ENCODE measurements at places on chromosomes 7 and 10.

- no peak for DNase-seq
These were observed 89.6 kb upstream of the HGF start for GRCh38 chr7:81859433-81859832.

GRCh38 chr10:5360318-5360915, 4.3 kb upstream of the UCN3 start:
- DNase-seq: no peak

DNA sequence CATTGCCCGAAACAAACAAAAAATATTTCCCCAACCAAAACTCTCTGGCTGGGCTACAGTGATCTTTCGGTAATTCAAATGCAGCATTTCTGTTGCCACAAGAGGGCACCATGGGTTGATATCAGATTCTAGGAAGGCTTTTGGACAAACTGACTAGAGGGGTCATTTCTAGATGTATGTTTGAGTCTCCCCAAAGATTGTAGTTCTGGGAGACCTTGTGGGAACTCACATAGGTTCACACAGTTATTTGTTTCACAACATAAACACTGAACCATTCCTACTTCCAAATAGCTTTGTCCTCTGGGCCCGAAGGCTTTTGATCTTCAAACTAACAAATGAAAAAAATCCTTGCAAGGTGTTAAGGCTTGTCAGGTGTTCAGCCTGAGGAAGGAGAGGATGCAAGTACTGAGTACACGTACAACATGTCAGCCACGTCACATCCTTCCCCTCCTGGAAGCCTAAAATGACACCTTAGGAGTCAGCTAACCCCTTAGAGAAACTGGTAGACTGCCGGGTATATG, 37.0 kb upstream of the IL15RA start:
- peak; percentile 71 for DNase-seq

- no peak for DNase-seq
These were observed 972.0 kb upstream of the CELF2 start for GRCh38 chr10:10045765-10046028.

DNA sequence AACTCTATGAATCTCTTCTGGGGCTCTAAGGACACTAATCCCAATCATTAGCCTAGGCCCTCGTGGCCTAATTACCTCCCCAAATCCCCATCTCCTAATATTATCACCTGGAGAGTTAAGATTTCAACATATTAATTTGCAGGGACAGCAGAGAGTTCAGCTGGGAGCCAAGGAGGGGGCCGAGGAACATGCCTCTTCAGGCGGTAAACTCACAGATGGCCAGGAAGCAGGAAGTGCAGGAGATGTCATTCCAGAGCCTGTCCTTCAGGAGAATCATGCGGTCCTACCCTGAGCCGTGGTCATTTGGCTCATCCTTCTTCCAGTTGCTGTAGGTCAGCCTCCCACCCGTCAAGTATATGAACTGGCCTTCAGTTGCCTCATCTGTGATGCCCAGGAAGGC, 21.9 kb upstream of the SFTPA2 start:
- no peak for DNase-seq

- peak; percentile 66 for DNase-seq
These were observed 456.2 kb downstream of the REEP3 start for GRCh38 chr10:63977329-63977923.

GRCh38 chr7:158444501-158445420, 142.9 kb downstream of the PTPRN2 start:
- no peak for DNase-seq

DNA sequence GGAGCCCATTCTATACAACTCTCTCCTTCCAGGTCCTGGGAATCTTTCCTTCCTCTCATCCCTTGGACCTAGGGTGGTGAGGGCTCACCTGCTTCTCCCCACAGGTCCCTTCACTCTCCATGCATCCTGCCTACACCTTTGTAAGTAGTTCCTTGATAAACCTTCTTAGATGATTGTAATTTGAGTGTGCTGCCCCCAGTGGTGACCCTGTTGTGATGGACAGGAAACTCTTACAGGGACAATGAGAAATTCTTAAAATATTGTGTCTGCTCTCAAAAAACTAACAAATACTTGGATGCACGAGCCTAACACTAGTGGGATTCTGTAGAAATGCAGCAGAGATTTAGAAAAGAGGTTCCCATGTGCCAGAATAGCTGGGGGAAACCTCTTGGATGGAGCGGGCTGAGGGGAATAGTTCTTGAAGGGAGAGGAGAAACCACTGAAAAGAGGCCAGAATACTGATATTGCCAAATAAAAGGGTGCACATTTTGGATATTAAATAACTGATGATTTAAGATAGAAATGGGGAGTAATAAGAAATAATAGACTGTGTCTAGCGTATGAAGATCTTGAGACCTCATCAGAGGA, 6.7 kb upstream of the PAXIP1 start:
- peak; percentile 55 for DNase-seq

GRCh38 chr10:86673827-86674581, 5.7 kb downstream of the LDB3 start:
- no peak for DNase-seq

DNA sequence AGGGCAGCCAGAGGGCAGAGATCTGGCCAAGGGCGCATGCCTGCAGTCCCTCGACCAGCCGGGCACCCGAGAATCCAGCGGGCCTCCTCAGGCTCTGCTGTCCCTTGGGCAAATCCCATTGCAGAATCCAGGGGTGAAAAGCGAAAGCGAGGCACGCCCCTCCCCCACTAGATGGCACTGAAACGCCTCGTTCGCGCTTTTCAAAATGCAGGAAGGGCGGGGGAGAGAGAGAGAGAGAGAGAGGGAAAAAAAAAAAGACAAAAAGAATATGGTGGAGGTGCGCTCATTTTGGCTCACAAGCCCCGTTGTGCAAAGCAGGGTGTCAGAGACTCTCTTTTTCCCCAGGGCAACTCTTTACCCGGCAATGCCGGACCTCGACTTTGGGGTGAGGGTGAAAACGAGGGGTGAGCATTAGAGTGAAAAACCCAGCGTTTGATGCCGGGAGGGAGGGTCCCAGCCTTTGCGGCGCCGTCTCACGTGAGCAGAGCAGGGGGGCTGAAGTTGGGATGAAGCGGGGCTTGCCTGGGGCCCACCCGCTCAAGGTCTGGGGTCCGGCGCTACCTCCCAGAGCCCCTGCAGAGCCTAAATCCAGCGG, 2.5 kb upstream of the TMEM178B start:
- DNase-seq: no peak

GRCh38 chr7:143379611-143380259, 1.4 kb upstream of the ZYX start:
- peak; percentile 58 for DNase-seq

- no peak for DNase-seq
These were observed 7.1 kb upstream of the RBM28 start for GRCh38 chr7:128350708-128351295.

GRCh38 chr10:94428766-94429707, 26.7 kb downstream of the TBC1D12 start:
- no peak for DNase-seq

DNA sequence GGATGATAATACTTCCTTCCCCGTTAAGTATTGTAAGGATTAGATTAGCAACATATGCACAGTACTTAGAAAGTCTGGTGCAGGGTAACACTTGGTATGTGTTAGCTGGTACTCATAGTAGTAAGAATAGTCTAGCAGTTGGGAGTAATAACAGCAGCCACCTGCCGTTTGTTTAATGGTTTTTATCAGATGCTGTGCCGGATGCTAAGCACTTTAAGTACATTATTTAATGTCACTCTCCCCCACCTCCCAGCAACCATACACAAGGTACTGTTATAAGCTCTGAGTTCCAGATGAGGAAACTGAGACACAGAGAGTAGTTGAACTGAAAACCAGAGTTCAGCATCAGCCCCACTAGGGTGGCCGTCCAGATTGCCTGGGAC, 60.1 kb downstream of the ZMIZ1 start:
- DNase-seq: no peak

GRCh38 chr10:101682172-101682825, 12.7 kb downstream of the FBXW4 start:
- no peak for DNase-seq

DNA sequence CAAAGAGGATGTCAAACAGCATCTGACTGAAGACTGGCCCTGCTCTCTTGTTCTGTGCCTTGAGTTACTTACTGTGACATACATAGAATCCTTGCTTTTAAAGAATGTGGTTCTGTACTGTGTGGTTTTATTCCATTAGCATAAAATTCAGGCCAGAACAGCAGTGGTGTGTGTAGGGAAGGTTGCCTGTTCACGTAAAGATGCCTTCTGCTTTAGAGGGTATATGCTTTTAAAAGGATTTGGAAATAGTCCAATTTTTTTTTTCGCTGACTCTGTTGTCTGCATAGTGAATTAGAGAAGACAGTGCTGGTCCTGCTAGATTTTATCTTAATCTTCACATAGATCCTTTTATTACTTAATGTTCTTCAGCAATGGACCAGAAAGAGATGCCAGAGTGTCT, 470.8 kb upstream of the SEMA3A start:
- DNase-seq: peak; percentile 83

GRCh38 chr10:132400041-132400546, 3.1 kb downstream of the PWWP2B start:
- no peak for DNase-seq

DNA sequence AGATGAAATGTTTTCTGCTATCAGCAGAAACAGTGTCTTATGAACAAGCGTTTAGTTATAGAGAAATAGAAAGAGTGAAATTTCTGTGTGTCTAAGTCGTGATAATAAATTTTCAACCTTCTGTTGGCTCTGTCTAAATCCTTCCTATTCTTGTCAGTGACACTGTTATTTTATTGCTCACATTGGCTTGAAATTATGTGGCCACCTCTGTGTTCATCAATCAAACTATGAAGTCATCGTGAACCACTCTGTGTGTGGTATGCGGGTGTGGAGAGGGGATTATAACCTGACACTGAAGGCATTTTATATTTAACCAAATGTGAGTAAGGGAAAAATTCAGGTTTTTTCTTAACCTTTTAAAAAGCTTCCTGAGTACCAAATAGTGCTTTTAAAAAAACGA, 12.3 kb downstream of the AOAH start:
- DNase-seq: no peak

Measured in RKO (cell line).